ENCODE measurements at places on chromosomes 6 and 20. TPM values are rescaled to one million over a fixed set of nuclear protein-coding genes. Genes with fewer than 3 reads are reported as not detected.

The LTB gene
- not detected for total RNA-seq

The RGL2 gene
- total RNA-seq: 52.2 TPM

The GABRR1 gene
- 0.16 TPM for total RNA-seq

The WFDC5 gene
- total RNA-seq: not detected

The GSTA4 gene
- 19.5 TPM for total RNA-seq

The ID1 gene
- total RNA-seq: 452 TPM

The PDE10A gene
- total RNA-seq: 3.9 TPM

The ZBTB22 gene
- 7.7 TPM for total RNA-seq

The EPPIN gene
- total RNA-seq: not detected

The DNAH8 gene
- total RNA-seq: not detected

The CCN6 gene
- not detected for total RNA-seq

The CRYBG1 gene
- 19.3 TPM for total RNA-seq

The OR2H1 gene
- not detected for total RNA-seq

The NCR2 gene
- not detected for total RNA-seq

Data from GM23338 (cell line).